Epithelial cell of proximal tubule (primary cell): ENCODE measurements at places on chromosomes 5 and 9.

- DNase-seq = no peak
These were observed 36.7 kb upstream of the MAP1B start for GRCh38 chr5:72070529-72070928.

DNA sequence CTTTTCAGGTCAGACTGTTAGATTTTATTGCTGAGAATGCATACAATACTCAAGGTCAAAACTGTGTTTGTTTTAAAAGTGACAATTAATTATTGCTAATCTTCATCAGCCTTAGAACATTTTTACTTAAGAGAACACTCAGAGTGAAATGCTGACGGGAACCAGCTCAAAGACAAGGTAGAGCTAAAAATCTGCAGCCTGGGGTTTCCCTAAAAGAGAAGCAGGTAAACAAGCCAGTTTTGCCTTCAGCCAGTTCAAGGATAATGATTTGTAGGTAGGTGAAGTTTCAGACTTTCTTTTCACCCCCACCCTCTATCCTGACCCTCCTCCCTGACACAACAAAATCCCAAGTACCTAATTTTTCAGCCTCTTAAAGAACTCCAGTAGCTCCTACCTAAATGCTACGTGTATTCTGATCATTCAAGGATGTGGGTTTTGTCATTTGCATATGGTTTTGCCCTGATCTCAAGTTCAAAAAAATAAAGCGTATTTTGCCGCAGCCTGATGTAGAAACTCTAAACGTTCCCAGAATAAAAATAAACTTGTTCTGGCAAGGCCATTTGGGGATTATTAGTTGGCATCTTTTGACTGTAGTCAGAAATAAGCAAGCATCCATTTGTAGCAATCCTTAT, 407.2 kb downstream of the EFNA5 start:
- no peak for DNase-seq

DNA sequence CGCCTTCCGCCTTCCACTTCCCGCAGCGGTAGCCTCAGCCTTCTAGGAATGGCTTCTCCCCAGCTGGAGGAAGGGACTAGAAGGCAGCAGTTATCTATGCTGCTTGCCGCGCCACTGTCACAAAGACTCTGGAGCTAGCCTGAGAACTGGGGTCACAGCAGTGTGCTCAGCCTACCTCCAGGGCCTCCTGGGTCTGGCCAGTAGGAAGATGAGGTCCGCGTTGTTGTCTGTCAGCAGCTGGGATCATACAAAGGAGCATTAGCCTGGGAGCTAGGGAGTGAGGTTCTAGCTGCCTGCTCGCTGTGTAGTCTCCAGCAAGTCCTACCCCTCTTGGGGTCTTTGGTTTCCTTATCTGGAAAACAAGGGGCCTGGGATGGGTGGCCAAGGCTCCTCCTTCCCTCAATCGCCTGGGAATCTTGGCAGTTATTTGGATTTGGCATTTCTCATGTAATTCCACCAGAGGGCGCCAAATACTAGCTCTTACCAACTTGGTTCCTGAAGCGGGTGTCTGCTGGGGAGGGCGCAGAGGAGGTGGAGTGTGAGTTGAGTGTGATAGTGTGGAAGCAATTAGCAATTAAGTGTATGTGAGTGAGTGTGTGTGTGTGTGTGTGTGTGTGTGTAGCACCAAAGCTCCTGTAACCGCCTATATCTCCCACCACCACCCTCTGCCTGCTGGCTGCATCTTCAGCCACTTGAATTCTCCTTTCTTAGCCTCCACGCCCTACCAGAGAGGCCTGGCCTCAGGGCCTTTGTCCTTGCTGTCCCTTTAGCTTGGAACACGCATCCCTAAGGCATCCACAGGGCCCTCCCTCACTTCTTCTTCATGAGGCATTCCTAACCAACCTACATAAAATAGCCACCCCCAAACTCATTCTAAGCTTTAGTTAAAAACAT, 97.1 kb downstream of the ENTREP1 start:
- DNase-seq = no peak

GRCh38 chr5:40733879-40734563, 21.7 kb downstream of the TTC33 start:
- DNase-seq = peak; percentile 4

DNA sequence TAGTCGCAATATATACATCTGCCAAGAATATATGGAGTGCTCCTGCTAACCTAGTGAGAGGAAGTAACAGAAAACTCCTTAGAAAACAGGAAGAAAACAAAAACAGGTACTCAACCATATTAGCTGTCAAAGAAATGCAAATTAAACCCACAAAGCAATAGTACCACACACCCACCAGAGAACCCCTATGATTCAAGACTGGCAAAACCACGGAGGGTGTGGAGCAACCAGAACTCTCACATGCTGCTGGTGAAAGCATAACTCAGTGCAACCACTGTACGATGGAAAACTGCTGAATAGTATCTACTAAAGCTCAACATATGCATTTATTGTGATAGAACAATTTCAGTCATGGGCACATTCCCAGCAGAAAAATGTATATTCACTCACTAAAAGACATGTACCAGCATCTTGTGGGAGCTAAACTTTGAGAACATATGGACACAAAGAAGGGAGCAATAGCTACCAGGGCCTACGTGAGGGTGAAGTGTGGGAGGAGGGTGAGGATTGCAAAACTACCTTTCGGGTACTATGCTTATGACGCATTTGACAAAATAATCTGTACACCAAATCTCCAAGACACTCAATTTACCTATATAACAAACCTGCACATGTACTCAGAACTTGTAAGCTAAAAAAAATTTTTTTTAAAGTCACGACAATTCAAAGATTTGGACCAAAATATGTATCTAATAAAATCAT, 34.0 kb downstream of the PTPN3 start:
- DNase-seq = no peak
